ENCODE measurements at places on chromosomes 4 and X. TPM values are rescaled to one million over a fixed set of nuclear protein-coding genes. Genes with fewer than 3 reads are reported as not detected.

The PAGE5 gene
- not detected for total RNA-seq

The CITED1 gene
- total RNA-seq, result 42.7 TPM

The CENPVL1 gene
- total RNA-seq, result not detected

The RHOXF1 gene
- total RNA-seq, result 0.98 TPM

The VCX2 gene
- total RNA-seq, result not detected

The RAB40AL gene
- 1.8 TPM for total RNA-seq

The ERCC6L gene
- total RNA-seq, result 1.2 TPM

The TBC1D9 gene
- total RNA-seq, result 47.8 TPM

The SHOX gene
- 0.22 TPM for total RNA-seq

The AIFM1 gene
- 29.1 TPM for total RNA-seq

The TMPRSS11D gene
- not detected for total RNA-seq

The BTC gene
- not detected for total RNA-seq

The TASL gene
- total RNA-seq, result not detected

The TRPC3 gene
- total RNA-seq, result 0.66 TPM

The ALAS2 gene
- not detected for total RNA-seq

The THAP9 gene
- 8.7 TPM for total RNA-seq

The HELQ gene
- 11.7 TPM for total RNA-seq

The ARMCX2 gene
- total RNA-seq, result 50.1 TPM

The UGT2A1 gene
- total RNA-seq, result not detected

The HPGD gene
- total RNA-seq, result 0.64 TPM

The POLR2B gene
- total RNA-seq, result 135 TPM

The CXCR3 gene
- total RNA-seq, result not detected

The SPINK2 gene
- total RNA-seq, result not detected

The RIBC1 gene
- total RNA-seq, result 0.64 TPM

The CBLL2 gene
- total RNA-seq, result not detected

The CPEB2 gene
- 52.6 TPM for total RNA-seq

The EIF1AX gene
- 107 TPM for total RNA-seq

The ZBTB33 gene
- total RNA-seq, result 24.3 TPM

The FMR1NB gene
- not detected for total RNA-seq

The CPZ gene
- 0.27 TPM for total RNA-seq

The RHOXF2B gene
- not detected for total RNA-seq

The CXCL10 gene
- total RNA-seq, result not detected

The ETNPPL gene
- not detected for total RNA-seq

The ZXDA gene
- total RNA-seq, result 3.4 TPM

The PAGE2B gene
- not detected for total RNA-seq

The GAB1 gene
- total RNA-seq, result 29.7 TPM

The UGT2B11 gene
- total RNA-seq, result not detected

The ARHGAP6 gene
- 3.6 TPM for total RNA-seq

The ERAS gene
- not detected for total RNA-seq

The GK gene
- 2.0 TPM for total RNA-seq

The CORIN gene
- 0.32 TPM for total RNA-seq

The CLGN gene
- total RNA-seq, result 19.6 TPM

The SLC9B1 gene
- total RNA-seq, result 3.1 TPM

Measured in glutamatergic neuron (in vitro differentiated cells).